Heart right ventricle (tissue), 16 donors: ENCODE measurements at places on chromosomes 11 and 22. TPM values are rescaled to one million over a fixed set of nuclear protein-coding genes. Genes with fewer than 3 reads are reported as not detected.
A peak's percentile ranks its signal among the peaks of the same experiment; 100 is the strongest.

GRCh38 chr11:78214331-78215194 lies 25.8 kb downstream of the USP35 start:
- DNase-seq, result no peak

- peak; percentile 47 for DNase-seq
Measured at GRCh38 chr11:59801981-59802638, 8.5 kb downstream of the MRPL16 start.

GRCh38 chr11:117585631-117586030 lies 211.4 kb downstream of the DSCAML1 start:
- DNase-seq, result no peak

DNA sequence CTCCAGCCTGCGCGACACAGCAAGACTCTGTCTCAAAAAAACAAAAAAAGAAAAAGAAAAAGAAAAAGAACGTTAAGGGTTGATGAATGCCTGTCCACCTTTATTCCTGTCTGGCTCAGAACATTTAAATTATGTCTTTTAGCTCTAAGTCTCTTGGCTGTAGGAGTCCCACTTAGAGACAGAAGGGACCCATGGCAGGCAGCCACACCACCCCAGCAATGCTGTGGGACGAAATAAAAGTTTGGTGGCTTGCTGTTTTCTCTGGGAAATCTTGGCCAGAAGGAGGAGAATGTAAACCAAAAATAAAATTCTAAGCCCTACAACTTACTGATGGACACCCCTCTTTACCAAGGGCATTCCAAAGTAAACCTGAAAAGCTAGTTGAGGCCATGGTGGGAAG lies 38.9 kb upstream of the GNAZ start:
- no peak for DNase-seq

GRCh38 chr11:945986-946385 lies 20.3 kb downstream of the AP2A2 start:
- DNase-seq, result no peak

- no peak for DNase-seq
Measured at GRCh38 chr11:14669499-14669898, 25.9 kb downstream of the PDE3B start.

The SCGB1D2 gene
- total RNA-seq, result 1.5 TPM
